Activated naive CD4-positive, alpha-beta T cell (primary cell): ENCODE measurements at places on chromosomes 3 and 15.

DNA sequence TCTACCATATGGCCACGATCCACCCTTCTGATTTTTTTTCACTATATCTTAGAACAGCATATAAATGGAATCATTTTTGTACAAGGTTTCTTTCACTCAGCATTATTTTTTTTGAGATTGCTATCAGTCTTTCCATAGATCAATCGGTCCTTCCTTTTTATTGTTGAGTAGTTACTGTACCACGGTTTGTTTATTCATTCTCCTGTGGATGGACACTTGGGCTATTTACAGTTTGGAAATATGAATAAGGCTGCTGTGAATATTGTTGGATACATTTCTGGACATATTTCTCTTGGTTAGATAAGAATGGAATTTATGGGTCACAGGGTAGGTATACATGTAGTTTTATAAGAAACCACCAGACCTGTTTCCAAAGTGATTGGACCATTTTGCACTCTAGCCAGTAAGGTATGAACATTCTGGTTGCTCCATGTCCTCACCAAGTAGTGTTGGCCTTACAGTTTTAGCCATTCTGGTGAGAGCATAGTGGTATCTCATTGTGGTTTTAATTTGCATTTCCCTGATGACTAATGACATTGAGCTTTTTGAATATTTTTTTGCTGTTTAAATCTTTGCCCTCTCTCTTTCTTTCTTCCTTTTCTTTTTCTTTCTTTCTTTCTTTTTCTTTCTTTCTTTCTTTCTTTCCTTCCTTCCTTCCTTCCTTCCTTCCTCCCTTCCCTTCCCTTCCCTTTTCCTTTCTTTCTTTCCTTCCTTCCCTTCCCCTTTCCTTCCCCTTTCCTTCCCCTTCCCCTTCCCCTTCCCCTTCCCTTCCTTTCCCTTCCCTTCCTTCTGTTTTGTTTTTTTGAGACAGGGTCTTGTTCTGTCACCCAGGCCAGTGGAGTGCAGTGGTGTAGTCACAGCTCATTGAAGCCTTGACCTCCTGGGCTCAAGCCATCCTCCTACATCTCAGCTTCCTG is 49.2 kb downstream of the LRRK1 start:
- no peak for DNase-seq

GRCh38 chr3:82294609-82295008 is 533.2 kb upstream of the GBE1 start:
- DNase-seq: no peak

DNA sequence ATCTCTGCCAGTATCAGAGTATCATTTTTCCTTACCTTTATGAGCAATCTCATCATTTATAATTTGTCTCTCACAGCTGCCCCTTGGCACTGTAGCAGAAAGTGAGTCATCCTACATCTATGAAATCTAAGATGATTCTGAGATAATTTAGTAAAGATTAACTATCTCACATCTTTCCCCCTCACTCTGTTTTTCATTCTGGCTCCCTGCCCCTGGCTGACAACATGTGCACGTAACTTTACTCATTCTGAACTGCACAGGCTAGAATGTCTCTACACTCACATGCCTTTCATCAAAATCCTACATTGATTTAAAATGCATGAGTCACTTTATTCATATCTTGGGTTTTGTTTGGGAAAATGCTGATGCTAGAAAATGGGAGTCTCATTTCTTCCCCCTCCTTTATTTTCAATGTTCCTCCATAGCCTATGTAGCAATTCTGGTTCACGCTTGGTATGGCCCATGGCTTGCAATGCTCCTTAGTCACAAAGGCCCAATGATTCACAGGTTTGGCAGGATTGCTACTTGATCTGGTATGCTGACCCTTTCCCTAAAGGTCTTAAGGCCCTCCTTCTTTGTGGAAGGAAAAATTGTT is 838.5 kb downstream of the TUSC7 start:
- DNase-seq: no peak

DNA sequence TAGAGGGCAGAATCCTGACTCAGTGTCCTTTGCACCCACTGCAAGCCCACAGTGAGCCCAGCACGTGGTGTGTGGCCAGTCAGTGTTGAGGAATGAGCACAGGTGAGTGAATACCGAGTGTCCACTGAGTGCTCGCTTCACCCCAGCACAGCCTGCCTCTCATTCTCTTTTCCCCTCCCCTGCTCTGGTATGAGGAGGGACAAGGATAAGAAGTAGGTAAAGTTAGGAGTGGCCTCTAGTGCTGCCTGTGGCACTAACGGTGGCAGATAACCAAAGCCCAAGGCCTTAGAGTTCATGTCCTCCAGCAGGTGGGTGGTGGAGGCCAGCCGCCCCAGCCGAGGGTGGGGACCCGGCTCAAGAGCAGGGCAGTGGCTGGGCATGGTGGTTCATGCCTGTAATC is 38.0 kb downstream of the PRKCD start:
- no peak for DNase-seq

GRCh38 chr3:150146991-150147761 is 176.5 kb upstream of the PFN2 start:
- DNase-seq: no peak

GRCh38 chr3:193262707-193263106 is 21.7 kb downstream of the PLAAT1 start:
- no peak for DNase-seq

GRCh38 chr3:139687431-139687830 is 9.7 kb upstream of the NMNAT3 start:
- no peak for DNase-seq

- no peak for DNase-seq
Observed at GRCh38 chr3:183255348-183255730, 2.3 kb downstream of the B3GNT5 start.

GRCh38 chr3:193377591-193377990 is 962 bp downstream of the ATP13A5 start:
- DNase-seq: no peak

GRCh38 chr15:39624806-39625205 is 43.9 kb downstream of the THBS1 start:
- DNase-seq: no peak

DNA sequence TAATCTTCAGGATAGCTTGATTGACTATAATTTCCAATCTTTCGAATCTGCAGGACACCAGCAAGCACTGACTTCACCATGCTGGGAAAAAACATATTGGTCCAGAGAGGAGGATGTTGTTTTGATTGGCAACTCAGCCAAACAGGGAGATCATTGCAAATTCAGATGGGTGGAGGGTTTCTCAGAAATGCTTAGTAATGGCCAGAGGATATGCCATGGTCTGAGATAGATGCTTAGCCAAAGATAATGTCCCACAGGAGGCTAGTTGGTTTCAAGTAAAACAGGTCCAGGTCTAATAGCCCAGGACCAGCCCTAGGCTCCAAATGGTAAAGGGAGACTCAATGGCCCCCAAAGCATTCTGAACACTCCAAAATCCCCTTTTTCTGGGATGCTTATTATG is 46.7 kb upstream of the CCDC80 start:
- DNase-seq: no peak

DNA sequence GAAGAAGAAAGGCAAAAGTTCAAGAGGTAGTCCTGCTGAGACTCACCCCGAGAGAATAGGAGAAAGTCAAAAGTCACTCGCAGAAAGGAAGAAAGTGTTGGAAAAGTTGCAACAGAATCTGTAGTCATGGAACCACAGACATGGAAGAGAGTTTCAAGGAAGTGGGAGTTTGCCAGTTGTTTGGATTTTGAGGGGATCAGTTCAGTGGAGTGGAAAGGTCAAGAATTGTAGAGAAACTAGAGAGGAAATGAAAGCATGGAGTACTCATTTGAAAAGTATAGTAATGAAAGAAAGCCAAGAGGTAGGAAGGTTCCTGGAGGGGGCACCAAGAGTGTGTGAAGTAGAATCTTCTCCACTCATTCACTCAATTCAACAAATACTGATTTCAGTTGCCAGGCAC is 34.7 kb downstream of the SPTSSB start:
- no peak for DNase-seq

- no peak for DNase-seq
Observed at GRCh38 chr3:193816656-193817311, 223.8 kb downstream of the OPA1 start.

DNA sequence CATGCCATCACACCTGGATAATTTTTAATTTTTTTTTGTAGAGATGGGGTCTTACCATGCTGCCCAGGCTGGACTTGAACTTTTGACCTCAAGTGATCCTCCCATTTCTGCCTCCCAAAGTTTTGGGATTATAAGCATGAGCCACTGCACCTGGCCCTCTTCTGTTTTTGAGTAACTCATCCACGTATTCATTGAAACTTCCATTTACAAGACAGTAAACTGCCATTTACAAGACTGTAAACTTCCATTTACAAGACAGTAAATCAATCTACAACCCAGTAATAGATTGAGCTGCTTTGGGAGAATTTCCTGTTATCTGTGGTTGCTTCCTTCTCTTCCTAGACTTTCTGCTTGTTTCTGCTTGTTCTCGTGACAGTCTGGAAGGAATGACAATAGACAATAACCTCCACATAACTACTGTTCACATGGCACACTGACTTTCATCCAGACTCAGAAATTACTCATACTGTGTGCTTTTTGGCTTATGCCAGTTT is 114.7 kb upstream of the CCNL1 start:
- DNase-seq: no peak

DNA sequence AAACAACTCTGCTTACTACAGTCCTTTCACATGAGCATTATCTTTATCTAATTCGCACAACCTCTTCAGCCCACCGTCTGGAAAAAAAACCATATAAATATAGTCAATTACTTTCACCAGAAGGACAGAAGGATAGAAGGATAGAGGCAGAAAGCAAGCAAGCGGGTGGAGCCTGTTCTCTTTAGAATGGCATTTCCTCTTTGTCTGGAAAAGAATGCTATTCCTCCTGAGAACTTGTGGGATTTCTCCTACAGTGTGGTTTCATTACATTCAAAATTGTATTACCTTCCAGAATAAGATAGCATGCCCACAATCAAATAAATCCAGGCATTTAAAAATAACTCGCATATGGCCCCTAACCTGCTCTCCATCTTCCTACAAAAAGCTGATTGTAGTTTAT is 23.1 kb downstream of the SLC30A4 start:
- no peak for DNase-seq

GRCh38 chr15:96334705-96335410 is 4.4 kb downstream of the NR2F2 start:
- no peak for DNase-seq

DNA sequence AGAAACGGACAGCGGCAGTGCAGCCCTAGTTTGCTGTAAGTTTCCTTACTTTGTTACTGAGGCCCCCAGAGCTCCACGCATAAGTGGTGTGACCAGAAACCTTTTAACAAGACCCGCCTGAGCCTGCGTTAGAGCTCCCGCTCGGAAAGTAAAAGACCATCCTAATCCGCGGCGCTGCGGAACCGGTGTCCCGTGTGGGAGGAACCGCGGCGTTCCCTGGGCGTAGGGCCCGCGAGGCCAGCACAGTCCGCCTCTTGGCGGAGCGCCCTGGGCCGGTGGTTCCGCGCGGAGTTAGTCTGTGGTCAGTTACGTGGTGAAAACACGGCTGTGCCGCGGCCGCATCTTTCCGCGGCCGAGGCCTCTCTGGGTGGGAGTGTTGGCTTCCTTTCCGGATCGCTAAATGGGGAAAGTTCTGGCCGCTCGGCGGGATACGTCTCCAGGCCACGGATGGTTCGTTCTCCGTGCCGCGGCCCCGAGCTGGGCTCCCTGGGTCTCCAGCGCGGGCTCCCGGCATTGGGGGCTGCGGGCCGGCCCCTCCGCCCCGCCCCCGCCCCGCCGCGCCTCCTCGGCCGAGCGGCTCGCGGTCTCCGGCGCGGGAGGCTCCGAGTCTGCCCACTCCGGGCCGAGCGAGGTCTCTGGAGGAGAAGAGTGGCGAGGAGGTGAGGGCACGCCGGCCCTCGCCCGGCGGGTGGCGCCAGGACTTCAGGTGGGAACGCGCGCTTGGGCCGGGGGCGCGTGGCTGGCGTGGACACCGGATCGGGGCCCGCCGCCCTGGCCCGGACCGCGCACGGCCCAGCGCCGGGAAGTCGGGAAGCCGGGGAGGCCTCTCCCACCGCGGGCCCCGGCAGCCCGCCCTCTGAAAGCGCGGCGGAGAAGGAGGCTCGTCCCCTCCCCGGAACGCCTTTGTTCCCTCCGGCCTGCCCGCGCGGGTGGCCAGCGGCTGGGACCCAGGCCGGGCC is 754 bp downstream of the B3GNT5 start:
- DNase-seq: no peak

DNA sequence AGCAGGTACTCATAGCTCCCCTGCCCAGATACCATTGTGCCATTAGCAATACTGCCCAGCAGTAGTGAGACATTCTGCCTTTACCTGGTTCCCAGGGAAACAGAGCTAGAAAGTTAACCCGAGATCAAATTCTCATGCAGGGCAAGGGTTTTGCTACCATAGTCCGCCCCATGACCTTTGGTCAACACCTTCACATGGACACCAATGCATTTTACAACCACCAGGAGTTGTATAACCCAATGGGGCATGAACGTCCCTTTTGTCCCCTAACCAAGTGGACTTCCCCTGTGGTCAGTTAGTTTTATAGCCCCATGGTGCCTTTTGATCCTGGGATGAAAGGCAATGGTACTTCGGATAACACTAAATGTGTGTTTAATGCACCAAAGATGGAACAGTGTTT is 151.7 kb upstream of the IQSEC1 start:
- no peak for DNase-seq

- no peak for DNase-seq
Observed at GRCh38 chr3:32758375-32758753, 59.4 kb upstream of the TRIM71 start.

DNA sequence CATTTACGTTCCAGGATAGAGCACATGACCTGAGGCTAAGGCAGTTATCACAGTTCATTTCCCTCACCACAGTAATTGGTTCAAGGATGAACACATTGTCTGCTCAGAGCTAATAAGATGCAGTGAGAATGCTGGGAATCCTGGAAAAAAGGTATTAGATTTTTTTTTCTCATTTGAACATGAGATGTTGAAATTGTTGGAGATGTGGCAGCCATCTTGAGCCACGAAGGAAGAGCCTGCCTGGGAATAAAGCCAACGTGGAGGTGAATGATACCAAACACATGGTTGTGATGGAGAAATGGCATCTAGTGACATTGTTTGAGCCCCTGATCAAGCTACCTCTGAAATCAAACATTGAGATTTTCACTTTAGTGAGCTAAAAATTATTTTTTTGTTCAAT is 16.0 kb upstream of the STT3B start:
- no peak for DNase-seq
